Left ventricle myocardium inferior (tissue), 1 donor: ENCODE measurements at places on chromosomes 5 and 9. TPM values are rescaled to one million over a fixed set of nuclear protein-coding genes. Genes with fewer than 3 reads are reported as not detected.

DNA sequence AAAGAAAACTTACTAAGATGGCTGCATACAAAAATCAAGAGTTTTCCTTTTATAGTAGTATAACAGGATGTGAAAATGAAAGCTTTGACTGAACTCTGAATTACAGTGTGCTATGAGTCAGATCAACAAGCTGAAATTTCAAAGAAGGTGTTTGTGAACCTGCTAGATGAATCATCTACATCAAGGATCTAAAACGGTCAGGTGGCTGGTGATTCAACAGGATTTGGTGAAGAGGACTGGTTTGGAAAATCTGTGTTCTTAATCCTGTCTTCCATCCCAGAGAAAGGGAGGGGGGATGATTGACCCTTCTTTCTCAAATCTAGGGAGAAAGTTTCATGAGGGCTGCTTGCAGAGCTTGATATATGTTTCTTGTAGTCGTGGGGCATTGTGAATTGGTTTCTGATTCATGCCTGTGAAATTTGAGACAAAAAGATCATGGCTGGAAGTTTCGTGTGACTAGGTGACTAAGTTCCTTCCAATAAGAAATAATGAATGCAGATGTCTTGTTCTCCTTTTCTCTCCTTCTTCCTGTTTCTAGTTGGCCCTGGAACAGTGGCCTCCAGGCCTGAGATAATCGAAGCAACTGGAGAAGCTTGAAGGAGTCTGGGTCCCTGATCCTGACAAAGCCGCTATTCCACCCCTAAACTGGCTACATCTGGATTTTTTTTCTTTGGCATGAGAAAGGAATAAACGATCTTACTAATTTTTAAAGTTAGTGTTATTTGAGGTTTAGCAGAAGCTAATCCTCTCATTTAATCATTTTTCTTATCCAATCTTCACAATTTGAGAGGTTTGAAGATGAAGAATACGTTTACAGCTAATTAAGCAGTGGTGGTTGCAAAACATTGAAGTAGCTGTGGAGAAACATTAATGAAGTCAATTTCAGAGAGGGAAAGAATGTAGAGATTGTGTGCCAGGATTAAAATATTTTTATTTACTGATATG is 67.2 kb downstream of the MRPS30 start:
- DNase-seq: no peak

- DNase-seq: no peak
Observed at GRCh38 chr9:77807281-77807683, 159.2 kb upstream of the GNA14 start.

The FST gene
- 2.0 TPM for total RNA-seq

The SLC6A19 gene
- not detected for total RNA-seq

The C9orf40 gene
- total RNA-seq: 2.0 TPM

GRCh38 chr5:126544087-126544740 is 50.8 kb downstream of the ALDH7A1 start:
- DNase-seq: no peak

The ERGIC1 gene
- total RNA-seq: 79.4 TPM

The FSD1L gene
- total RNA-seq: 7.6 TPM

GRCh38 chr9:130410443-130410842 is 34.3 kb upstream of the ASS1 start:
- no peak for DNase-seq

DNA sequence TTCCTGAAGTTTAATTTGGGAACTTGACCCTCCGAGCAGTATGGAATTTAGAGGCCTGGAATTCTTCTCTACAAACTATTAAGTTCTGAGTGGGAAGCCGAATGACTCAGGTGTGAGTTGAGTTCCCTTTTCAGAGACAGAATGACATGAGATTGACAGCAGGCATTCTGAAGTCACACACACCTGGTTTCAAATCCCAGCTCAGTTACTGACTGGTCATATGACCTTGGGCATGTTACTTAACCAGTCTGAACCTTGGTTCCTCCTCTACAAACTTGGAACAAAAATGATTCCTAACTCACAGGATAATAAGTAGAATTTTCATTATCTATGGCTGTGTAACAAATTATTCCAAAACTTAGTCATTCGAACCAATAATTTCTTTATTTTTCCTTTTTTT is 45.5 kb upstream of the GPBP1 start:
- DNase-seq: no peak

The TAS2R1 gene
- not detected for total RNA-seq

GRCh38 chr5:164532235-164532900 is 1026.9 kb downstream of the MAT2B start:
- no peak for DNase-seq

DNA sequence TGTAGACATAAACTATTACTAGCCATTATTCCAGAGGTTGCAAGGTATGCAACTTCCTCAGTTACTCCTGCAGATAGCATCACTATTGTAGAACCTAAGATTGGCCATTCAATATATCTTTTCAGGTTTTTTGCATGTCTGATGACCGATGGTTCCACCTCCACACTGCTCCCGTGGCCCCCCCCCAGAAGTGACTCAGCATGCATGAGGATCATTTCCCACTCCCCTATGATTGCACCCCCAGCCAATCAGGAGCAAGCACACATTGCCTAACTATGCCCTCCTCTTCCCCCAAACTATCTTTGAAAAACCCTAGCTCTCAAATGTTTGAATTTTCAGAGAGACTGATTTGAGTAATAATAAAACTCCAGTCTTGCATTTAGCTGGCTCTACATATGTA is 601.4 kb upstream of the TLE4 start:
- DNase-seq: no peak

DNA sequence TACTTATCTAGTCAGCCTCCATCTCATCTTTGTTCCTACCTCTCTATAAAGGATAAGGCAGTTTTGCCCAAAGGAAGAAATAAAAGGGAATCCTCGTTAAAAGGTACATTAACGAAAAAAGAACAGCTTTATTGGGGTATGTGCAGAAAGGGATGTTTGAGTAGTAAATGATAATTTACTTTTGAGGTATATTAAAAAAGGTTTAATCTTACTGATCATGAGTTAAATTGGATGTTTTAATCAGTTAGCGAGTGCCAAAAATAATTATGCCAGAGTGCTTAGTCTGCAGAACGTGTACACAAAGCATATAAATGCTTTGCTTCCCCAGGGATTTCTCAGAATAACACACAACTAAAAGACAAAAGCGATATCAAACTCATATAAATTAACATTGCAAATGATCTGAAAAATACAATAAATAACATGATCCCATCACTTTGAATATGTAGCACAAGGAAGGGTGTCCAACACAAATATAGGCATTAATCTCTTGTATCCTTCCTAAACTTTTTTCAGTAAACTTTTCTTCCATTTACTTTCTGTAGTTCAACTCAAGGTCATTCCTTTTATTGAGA is 865.0 kb downstream of the NR2F1-AS1 start:
- DNase-seq: no peak

The RMND5B gene
- total RNA-seq: 38.9 TPM

GRCh38 chr9:97529363-97530076 is 28.1 kb downstream of the TMOD1 start:
- DNase-seq: peak; percentile 47

GRCh38 chr5:65290677-65291076 is 191.0 kb downstream of the ADAMTS6 start:
- no peak for DNase-seq

DNA sequence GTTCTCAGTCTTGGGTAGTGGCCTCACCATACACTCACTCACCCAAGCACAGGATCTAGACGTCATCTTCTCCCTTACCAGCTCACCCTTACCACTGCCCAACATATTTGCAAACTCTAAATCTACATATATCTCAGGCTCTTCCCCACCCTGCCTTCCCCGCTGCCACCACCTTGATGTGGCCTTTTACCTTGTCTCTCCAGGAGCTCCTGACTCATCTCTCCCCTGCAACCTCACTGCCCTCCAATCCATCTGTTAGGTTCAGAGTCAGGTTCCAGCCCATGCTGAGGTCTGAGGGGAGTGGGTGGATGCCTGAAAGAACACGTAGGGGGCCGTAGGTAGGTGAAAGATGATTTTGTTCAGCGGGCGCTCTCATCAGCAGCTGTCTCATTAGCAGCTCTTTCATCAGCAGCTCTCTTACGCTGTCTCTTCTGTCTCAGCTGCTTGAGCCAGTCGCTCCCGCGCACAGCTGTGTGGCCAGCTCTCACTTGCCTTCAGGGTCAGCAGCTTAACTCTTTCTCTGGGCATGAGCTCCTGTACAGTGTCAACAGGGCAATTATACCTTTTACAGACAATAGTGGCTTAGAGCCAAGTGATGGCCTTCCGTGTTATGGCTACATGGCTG is 23.1 kb upstream of the CKMT2 start:
- DNase-seq: no peak

DNA sequence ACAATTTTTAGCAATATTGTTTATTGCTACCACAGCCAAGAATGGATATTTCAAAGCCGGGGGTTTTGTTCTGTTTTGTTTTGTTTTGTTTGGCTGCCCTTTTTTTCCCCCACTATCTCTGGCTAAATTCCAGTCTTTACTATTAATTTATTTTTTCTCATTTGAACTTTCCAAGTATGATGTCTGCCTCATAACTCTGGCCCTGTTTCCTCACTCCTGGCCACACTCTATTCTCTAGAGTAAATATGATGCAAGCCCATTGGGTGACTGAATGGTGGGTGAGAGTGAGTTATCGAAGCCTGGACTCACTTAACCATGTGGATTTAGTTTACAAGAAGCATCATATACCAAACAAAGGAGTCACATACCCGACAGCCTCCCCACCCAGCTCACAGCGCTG is 41.9 kb downstream of the WDR36 start:
- DNase-seq: no peak

The CA9 gene
- not detected for total RNA-seq

The SH3PXD2B gene
- 5.2 TPM for total RNA-seq

DNA sequence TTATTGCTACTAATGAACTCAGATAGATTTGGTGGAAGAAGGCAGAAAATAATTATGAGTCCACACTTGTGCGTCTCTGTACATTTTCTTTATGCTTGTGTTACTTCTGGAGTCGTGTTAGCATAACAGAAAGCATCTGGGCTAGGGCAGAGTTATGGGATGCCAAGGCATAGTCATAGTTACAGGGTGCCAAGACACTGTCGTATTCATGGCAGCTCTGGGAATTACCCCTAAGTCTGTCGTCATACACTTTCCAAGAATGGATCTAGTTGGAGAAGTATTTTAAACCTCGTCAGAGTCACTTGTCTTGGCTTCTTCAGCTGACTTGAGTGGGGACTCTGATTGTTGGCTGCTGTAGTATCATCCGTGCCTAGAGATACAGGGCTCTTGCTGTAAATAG is 27.7 kb downstream of the CAMK4 start:
- DNase-seq: no peak

The BARHL1 gene
- not detected for total RNA-seq

The C5orf22 gene
- total RNA-seq: 25.8 TPM
